ENCODE measurements at places on chromosomes 1 and 21.
A peak's percentile ranks its signal among the peaks of the same experiment; 100 is the strongest.

DNA sequence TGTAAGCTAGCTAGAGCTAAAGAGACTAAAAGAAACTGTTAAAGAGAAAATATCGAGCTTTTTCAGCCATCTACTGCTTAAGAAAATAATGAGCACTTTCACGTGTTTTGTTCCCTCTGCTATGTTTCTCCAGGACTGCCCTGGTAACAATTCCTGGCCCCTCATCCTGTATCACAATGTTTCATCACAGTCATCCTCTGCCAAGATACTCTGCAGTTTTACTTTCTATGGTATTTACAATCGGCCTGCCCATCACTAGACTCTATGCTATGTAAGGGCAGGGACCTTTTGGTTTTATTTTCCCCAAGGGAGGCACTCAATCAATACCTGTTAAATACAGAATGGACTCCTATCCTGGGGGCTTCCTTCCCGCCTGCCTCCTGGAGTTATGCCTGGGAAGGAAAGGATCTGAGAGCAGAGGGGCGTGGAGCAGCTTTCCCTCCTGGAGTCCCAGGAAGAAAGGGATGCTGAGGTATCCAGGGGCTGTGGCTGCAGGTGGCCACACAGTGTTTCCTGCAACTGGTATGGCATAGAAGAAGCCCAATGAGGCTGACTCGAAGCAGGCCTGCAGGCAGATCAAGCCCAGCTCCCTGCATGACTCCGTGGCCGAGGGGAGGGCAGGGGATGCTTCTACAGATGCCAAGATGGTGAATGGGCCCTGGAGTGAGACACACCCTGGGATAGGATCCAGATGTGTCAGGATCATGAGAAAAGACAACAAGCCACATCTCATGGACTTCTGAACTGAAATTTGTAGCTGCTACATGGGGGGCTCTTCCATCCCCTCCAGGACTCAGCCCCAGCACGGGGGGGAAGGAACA, 52.9 kb downstream of the MATN1 start:
- DNase-seq, result no peak

- DNase-seq, result no peak
Observed at GRCh38 chr1:231855926-231856325, 229.3 kb downstream of the DISC1 start.

DNA sequence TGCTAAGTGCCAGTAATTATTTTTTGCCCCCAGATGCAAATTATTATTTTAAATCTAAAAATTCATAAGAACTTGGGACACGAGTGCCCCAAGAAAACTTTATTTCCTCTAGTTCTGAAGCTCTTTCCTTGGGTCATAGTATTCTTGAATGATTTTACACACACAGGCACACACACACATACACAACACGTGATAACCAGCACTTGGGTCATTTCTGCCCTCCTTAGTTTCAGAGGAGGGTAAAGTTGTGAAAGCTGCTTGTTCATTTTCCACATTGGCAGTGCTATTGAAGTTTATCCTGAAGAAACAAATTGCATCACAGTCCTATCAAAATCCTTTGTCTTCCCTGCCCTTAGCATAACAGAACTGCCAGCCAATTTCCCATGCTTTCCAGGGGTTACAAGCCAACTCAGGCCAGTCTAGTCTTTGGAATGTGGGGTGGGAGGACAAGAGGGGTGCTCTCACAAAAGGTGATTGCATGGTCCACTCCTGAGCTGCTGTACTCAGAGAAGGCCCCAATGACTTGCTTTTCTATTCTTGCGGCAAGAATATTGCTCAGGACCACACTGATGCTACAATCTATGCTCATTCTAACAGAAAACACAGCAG, 98.5 kb upstream of the POGK start:
- no peak for DNase-seq

DNA sequence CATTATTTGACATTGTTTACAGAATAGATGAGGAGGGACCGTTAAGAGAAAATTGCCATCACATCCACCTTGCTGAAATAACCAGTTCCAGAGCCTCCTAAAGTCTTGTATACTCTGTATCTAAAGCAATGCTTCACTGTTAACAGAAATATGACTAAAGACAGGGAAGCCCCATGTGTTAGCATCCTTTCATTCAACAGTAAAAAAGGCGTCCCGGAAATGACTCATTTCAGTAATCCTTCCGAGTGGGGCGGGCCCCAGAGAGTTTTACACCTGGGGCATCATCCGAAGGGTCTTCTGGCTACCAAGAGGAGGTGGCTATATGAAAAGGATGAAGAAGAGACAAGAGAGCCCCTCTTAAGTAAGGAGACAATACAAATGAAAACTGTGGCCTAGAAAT, 227.2 kb downstream of the SLC45A1 start:
- DNase-seq, result no peak

GRCh38 chr1:10074059-10074851, 41.5 kb downstream of the UBE4B start:
- DNase-seq, result peak; percentile 27

DNA sequence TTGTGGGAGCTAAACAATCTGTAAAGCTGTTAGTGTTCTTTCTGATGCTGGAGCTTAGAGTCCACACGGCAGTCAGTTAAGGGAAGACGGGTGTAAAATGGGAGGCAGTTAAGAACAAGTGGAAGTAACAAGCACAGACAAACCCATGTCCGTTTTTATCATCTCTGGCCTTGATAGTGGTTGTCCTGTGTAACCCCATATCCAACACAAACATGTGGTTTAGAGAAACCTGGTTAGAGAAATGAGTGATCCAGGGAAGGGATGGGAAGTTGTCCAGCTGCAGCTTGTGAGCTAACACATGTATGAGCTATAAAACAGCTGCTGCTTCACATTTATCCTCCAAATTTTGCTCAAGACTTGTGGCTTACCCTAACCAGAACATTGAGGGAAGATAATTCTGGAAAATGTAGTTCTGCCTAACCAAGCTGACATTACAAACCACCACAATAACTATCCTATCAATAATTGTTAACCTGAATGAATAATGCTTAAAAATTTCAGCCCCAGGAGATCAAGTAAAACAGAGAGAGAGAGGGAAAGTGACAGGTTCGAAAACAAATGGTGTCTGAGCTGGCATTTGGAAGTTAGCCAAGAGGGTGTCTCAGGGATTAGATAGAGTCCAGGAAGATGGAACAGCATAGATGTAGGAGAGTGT, 10.6 kb upstream of the C1orf162 start:
- no peak for DNase-seq

DNA sequence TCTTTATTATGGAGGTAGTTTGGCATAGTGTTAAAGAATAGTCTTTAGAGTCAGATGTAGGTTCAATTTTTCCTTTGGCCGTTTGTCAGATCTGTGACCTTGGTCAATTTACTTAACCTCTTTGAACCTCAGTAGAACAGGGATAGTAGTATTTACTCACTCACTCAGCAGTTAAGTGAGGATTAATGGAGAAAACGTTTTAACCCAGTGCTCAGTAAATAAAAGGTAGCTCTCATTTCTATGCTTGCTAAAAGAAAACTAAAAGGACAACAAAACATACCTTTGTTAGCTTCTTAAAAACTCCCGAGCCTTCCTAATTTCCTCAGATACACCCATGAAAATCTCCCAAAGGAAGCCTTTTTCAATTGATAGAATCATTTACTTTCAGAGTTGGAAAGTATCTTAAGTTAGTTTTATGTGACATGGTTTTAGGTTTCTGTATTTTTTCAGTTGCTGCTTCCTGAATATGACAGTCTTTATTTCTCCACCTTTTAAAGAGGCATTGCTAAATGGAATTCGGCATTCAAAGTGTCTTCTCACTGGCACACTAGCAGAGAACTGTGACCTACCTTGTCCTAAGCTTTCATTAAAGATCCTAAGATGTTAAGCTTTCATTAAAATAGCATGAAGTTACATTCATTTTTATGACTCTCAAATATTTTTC, 7.8 kb downstream of the ABCD3 start:
- no peak for DNase-seq

DNA sequence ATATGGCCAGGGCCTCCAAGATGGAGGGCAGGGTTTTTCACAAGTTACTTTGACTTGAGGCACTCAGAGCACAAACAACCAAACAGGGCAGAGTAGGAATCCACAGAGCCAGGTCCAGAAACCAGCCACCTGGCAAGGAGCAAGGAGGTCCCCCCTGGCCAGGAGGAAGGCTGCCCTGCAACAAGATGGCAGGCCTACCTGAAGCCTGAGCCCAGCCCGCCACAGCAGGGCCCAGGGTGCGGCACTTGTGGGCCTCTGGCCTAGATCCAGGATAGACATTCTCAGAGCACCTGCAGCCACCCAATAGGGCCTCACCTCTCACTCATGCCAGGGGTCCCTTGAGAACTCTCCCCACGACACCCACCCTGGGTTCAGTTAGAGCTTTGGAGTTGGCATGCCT, 11.5 kb downstream of the SH3BGRL3 start:
- no peak for DNase-seq

DNA sequence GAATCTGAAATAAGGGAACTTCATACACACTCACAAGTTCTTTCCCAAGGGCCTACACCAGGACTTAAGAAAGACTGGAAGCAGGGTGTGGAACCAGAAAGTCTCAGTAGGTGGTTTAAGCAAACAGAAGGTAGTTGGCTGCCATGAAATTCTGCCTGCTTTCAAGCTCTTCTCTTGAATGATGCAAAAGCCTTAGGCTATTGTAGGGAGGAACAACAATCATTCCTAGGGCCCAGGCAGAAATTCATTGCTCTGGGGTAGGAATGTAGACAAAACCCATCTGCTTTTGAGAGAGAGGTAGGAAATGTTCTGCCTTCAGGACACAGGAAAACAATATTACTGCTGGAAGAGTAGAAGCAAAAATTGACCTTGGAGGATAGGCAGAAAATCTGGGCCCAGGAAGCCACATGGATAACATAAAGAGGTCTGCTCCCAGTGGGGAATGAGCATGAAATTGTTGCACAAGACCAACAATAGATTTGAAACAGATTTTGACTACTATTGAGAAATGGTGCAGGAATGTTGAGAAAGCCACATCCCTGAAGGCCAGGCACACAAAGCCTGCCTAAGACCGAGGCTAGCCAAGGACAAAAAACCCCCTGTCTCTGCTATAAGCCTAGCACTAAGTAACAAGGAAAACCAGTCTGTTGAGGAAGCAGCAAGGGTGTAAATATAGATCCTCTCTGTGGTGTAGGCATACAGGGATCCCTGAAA, 22.7 kb upstream of the SFT2D2 start:
- DNase-seq, result no peak

GRCh38 chr1:230259621-230260020, 166.5 kb downstream of the PGBD5 start:
- DNase-seq, result no peak

DNA sequence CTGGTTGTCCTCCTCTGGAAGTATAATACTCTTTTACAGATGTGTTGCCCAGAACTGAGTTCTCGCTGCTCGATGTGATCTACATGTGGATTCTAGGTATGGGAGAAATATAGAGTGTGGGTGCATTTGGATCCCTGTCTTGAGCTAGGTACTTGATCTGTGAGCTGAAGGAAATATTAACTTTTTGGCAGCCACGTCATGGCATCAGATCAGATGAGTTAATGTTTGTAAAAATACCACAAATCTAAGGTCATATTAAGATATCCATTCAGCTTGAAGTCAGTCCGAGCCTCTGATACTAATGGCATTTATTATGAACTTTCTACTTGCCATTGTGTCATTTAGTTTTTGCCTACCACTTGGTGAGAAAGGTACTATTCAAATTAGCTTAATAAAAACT, 24.6 kb downstream of the MAPKAPK2 start:
- DNase-seq, result no peak

- no peak for DNase-seq
Observed at GRCh38 chr1:16717336-16718098, 22.8 kb upstream of the RNU1-4 start.

DNA sequence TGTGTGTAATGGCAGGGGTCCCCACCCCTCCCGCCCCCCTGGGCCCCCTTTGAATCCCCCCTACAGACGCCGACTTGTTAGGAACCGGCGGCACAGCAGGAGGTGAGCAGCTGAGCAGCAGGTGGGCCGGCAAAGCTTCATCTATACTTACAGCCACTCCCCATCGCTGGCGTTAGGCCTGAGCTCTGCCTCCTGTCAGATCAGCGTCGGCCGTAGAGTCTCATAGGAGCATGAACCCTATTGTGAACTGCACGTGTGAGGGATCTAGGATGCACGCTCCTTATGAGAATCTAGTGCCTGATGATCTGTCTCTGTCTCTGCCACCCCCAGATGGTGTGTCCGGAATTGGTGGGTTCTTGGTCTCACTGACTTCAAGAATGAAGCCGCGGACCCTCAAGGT, 14.9 kb upstream of the VPS26C start:
- no peak for DNase-seq

DNA sequence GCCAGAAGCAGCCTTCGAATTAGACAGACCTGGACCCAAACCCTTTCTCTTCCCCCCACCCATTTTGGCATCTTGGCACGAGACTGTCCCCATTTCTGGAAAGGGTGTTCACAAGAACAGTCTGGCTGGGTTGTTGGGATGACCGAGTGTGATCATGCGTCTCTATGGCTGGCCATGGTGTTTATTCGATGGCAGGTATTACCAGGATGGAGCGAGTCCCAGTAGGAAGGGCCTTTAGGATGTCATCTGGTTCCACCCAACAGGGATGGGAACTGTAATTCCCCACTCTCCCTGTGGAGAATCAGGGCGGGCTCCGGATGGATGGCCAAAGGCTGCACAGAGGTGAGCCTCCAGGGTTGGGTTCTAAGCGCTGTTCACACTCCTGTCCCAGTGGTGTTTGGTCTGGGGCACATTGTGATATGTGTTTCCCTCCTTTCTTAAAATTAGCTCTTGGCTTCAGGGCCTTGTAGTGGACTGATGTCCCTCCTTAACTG, 33.4 kb upstream of the ATP5PO start:
- DNase-seq, result no peak

GRCh38 chr1:28309702-28310101, 19.1 kb upstream of the MED18 start:
- no peak for DNase-seq

DNA sequence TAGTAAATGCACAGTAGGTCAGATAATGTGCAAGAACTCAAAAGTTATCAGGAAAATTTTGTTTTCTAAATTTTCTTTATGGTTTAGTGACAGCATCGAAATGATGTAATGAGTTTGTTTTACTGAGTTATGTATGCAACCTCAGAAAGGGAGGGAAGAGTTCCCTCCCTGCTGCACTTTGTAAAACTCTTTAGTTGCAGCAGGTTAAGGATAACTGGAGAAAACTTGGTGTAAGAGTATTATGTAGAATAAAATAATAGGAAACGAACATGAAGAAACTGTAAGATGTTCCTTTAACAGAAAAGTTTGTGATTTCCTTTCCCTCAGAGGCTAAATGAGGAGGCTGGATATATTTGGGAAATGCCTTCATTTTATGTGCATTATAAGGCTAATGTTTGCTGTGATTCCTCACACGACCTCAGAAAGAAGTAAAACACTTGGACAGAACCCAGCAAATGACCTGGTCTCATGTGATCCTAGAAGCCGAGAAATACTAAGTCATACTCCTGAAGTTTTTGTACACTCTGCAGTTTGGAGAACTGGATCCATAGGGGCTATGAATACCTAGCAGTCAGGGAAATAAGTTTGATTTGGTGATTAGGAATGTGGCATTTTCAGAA, 35.4 kb downstream of the ADGRL2 start:
- no peak for DNase-seq

- DNase-seq, result no peak
Observed at GRCh38 chr1:228799924-228800323, 64.6 kb downstream of the RHOU start.

Measured in stimulated activated CD8-positive, alpha-beta memory T cell treated with anti-CD3 and anti-CD28 coated beads, Interleukin-4, amount 100 ng/mL, for 4 hours (primary cell).